Testis (tissue), 5 donors: ENCODE measurements at places on chromosomes 1 and 21. TPM values are rescaled to one million over a fixed set of nuclear protein-coding genes. Genes with fewer than 3 reads are reported as not detected.

Gene LRRC38
- total RNA-seq: 1.6 TPM

Gene SH2D5
- total RNA-seq: 5.8 TPM

Gene CLCNKB
- 3.7 TPM for total RNA-seq

DNA sequence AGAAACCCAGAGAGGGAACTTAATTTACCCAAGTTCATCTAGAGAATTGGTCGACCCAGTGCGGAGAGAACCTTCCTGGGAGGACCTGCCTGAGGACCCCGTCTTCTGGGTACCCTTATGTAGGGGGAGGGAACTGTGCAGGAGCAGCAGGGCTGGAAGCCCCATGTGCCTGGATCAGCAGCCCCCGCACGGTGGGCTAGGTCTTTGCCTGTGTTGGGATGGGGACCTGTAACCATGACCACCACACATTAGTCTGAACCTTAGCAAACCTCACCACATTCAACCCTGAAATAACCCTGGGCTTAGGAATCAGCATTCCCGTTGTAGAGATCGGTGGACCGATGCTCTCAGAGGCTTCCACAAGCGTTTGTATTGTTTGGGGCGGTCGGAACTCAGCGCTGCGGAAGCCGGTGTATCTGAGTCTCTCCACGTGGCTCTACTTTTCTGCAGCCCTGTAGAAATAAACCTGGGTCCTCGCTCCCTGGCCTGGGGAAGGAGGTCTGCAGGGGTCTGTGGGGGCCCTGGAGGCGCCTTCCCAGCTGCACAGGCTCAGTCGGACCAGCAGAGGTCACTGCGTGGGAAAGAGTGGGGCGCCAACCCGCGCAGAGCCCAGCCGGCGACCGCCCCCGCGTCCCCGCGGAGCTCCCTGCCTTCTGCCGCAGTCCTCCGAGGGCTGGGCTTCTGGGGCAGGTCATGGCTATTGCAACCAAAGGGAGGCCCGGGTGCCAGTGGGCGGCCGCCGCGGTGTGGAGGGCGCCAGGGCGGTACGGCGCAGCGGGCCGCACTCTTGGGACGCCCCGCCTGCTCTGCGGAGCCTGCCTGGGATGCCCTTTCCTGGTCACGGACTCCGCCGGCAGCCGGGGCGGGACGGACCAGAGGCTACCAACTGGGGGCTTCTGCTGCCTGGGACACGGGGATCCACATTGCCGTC lies 36.2 kb upstream of the KCNA10 start:
- no peaks in the 10 kb centered on the region for H3K36me3 ChIP-seq
- DNase-seq: peak; percentile 65

DNA sequence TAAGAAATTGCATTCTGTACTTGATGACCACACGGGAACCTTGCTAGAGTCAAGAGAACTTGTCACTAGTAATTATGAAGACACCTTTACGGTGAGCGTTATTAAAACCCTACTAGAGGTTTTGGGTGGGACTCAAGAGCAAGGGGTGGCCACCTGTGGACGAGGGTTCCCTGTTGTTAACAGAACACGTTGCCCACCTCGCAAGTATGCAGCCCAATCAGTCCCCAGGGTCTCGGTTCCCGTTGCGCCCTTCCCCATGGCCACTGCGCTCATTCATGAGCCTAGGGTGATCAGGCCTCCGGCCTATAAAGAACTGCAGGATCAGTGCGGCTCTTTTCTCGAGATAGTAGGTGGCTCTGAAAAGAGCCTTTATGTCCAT lies 30.2 kb upstream of the RNF187 start:
- H3K27ac ChIP-seq: peak overlapping the region; percentile 87
- peaks cover 12% of the 10 kb centered on the region for H3K4me1 ChIP-seq

Gene KIF1B
- total RNA-seq: 119 TPM

DNA sequence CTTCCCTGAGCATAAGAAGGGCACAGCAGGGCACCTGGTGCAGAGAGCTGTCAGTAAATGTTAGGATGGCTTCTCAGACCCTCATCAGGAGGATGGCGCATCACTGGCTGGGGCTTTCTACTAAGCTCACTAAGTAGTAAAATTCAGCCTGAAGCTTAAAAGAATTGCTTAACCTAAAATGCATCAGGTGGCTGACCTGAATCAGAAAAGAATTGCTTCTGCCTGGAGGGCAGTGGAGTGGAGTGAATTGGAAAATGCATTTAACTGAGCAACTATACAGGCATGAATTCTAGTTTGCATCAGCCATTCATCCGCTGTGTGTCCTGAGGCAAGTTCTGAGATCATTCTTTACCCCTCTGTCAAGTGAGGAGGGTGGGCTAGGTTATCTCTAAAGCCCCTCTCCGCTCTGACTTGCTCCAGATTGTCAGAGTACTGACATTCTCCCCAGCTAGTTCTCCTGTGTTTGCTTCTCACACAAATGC lies 142.0 kb upstream of the CD34 start:
- H3K4me1 ChIP-seq: peaks cover 6% of the 10 kb centered on the region
- H3K27ac ChIP-seq: no peak overlapping the region
- no peak overlapping the region for H3K4me3 ChIP-seq
- DNase-seq: no peak

Gene MANEAL
- 11.0 TPM for total RNA-seq

DNA sequence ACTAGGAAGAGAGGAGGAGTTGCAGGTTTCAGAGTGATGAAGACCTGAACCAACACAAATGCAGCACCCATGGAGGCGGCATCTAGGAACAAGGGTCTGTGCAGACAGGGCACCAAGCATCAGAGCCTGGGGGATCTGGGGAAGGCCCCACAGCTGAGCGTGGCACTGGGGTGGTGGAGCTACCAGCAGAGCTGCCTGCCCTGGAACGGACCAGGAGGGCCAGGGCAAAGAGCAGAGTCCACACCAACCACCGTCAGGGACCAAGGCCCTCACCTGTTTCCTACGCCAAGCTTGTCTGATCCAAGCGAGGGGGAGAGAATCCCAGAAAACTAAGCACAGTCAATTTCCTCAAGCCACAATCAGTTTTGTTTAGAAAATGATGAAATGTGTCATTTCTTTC lies 79.0 kb upstream of the SYT6 start:
- no peaks in the 10 kb centered on the region for H3K27me3 ChIP-seq
- H3K4me1 ChIP-seq: no peaks in the 10 kb centered on the region
- DNase-seq: no peak
- H3K27ac ChIP-seq: no peak overlapping the region
- H3K4me3 ChIP-seq: no peak overlapping the region

Gene TMEM54
- 18.7 TPM for total RNA-seq

- H3K4me1 ChIP-seq: no peaks in the 10 kb centered on the region
- no peak overlapping the region for H3K27ac ChIP-seq
- H3K4me3 ChIP-seq: no peak overlapping the region
- H3K27me3 ChIP-seq: no peaks in the 10 kb centered on the region
- H3K36me3 ChIP-seq: no peaks in the 10 kb centered on the region
These were observed 31.1 kb upstream of the RGS8 start for GRCh38 chr1:182715531-182715930.

- no peak for DNase-seq
- H3K27ac ChIP-seq: no peak overlapping the region
- H3K27me3 ChIP-seq: no peaks in the 10 kb centered on the region
- no peaks in the 10 kb centered on the region for H3K4me1 ChIP-seq
- H3K4me3 ChIP-seq: no peak overlapping the region
- H3K36me3 ChIP-seq: no peaks in the 10 kb centered on the region
These were observed 189.5 kb downstream of the PLA2G4A start for GRCh38 chr1:187018291-187018690.

- H3K4me3 ChIP-seq: no peak overlapping the region
- H3K27me3 ChIP-seq: no peaks in the 10 kb centered on the region
These were observed 71.4 kb upstream of the PAPPA2 start for GRCh38 chr1:176391621-176392020.

GRCh38 chr1:89598450-89599331 lies 34.2 kb upstream of the LRRC8C start:
- H3K36me3 ChIP-seq: no peaks in the 10 kb centered on the region
- no peaks in the 10 kb centered on the region for H3K27me3 ChIP-seq
- H3K4me3 ChIP-seq: no peak overlapping the region
- no peak overlapping the region for H3K27ac ChIP-seq
- no peak for DNase-seq

- no peak overlapping the region for H3K27ac ChIP-seq
- H3K4me1 ChIP-seq: no peaks in the 10 kb centered on the region
These were observed 58.0 kb downstream of the ADSS2 start for GRCh38 chr1:244393604-244394176.

DNA sequence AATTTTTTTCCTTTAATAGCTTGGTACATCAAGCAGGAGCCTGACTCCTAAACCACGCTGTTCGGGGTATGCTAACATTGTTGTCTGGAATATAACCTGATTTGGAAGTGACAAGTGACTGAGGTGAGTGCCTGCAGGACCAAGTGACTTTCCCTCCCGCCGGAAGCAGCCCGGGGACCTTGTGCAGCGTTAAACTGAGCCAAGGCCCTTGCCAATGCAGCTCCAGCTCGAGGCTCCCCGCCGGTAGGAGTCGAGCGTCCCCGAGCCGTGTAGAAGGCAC lies 716 bp upstream of the MTARC1 start:
- peaks cover 8% of the 10 kb centered on the region for H3K4me1 ChIP-seq
- no peak overlapping the region for H3K27ac ChIP-seq
- H3K36me3 ChIP-seq: no peaks in the 10 kb centered on the region
- H3K27me3 ChIP-seq: no peaks in the 10 kb centered on the region
- peak overlapping the region; percentile 57 for H3K4me3 ChIP-seq

- no peaks in the 10 kb centered on the region for H3K36me3 ChIP-seq
- no peak for DNase-seq
- no peaks in the 10 kb centered on the region for H3K27me3 ChIP-seq
- no peak overlapping the region for H3K4me3 ChIP-seq
These were observed 39.4 kb upstream of the NGF start for GRCh38 chr1:115377411-115377810.

DNA sequence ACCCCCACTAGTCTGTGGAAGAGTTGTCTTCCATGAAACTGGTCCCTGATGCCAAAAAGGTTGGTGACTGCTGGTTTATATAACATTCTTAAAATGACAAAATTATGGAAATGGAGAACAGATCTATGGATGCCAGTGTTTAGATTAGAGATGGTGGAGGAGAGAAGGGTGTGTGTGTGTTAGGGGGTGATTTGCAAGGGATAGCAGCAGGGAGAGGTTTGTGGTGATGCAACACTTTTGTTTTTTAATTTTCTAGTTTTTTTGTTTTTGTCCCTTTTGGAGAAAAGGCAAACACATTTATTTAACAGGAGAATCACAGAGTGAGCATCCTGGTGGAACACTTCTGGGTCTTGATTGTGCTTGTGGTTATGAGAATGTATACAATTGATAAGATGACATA lies 143.8 kb downstream of the RPS6KC1 start:
- H3K36me3 ChIP-seq: no peaks in the 10 kb centered on the region
- no peaks in the 10 kb centered on the region for H3K4me1 ChIP-seq
- H3K27ac ChIP-seq: no peak overlapping the region
- H3K27me3 ChIP-seq: no peaks in the 10 kb centered on the region
- no peak for DNase-seq
- H3K4me3 ChIP-seq: no peak overlapping the region

GRCh38 chr1:205922314-205922713 lies 20.9 kb downstream of the SLC26A9 start:
- DNase-seq: no peak
- peaks cover 7% of the 10 kb centered on the region for H3K4me1 ChIP-seq
- H3K36me3 ChIP-seq: no peaks in the 10 kb centered on the region
- no peak overlapping the region for H3K27ac ChIP-seq
- no peak overlapping the region for H3K4me3 ChIP-seq

DNA sequence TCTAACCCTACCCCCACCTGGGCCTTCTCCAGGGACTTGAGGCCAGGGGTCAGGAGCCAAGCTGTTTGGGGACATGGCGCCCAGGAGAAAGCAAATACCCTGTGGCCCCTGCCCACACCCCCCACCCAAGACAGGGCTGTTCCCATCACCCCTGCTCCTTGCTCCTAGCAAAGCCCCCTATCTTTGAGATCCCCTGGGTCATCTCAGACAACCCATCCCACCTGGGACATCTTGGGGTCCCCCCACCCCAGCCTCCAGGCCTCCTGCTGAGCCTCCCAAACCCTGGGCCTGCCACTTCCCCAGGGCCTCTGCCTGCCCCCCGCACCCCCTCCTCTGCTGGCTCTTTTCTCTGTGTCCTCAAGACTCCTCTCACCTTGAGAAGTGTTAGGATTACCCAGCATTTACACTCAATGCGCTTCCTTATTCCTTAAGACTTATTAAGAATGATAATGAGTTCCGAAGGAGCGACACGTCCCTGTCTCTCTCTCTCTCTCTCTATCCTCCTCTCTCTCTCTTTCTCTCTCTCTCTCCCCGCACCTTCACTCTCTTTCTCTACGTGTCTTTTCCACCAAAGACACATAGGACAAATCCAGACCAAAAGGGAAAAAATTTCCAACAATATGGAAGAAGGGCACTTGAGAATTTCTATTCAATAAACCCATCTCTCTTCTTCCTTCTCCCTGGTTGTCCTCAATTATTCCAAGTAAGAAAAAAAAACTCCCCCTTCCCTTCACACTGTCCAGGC lies 7.2 kb downstream of the CASZ1 start:
- H3K4me1 ChIP-seq: peaks cover 5% of the 10 kb centered on the region
- no peak overlapping the region for H3K4me3 ChIP-seq
- DNase-seq: no peak
- H3K36me3 ChIP-seq: no peaks in the 10 kb centered on the region
- H3K27ac ChIP-seq: no peak overlapping the region

DNA sequence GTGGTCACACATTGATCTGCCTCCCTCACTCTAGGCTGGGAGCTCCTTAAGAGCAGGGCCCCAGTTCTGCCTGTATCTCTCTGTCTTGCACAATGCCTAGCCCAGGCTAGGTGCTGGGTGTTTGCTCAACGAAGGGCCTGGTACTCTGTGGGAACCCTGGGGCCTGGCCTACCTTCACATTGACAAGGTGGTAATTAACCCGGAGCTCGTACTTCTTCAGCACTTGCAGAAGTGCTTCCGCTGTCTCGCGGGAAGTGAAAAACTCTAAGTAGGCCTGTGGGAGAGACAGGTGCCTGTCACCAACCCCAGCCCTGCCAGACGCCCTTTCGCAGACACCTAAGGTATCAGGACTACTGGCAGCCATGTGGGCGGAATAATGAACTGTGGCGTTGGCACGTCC lies 13.7 kb downstream of the MTHFR start:
- peaks cover 50% of the 10 kb centered on the region for H3K4me1 ChIP-seq
- peak overlapping the region; percentile 96 for H3K27ac ChIP-seq
- DNase-seq: no peak

- no peaks in the 10 kb centered on the region for H3K4me1 ChIP-seq
- H3K36me3 ChIP-seq: no peaks in the 10 kb centered on the region
- DNase-seq: no peak
These were observed 24.1 kb downstream of the FAM163A start for GRCh38 chr1:179767177-179767581.

GRCh38 chr1:9044236-9044635 lies 18.0 kb upstream of the SLC2A7 start:
- no peaks in the 10 kb centered on the region for H3K4me1 ChIP-seq
- H3K27me3 ChIP-seq: no peaks in the 10 kb centered on the region
- no peak overlapping the region for H3K4me3 ChIP-seq
- no peak overlapping the region for H3K27ac ChIP-seq

DNA sequence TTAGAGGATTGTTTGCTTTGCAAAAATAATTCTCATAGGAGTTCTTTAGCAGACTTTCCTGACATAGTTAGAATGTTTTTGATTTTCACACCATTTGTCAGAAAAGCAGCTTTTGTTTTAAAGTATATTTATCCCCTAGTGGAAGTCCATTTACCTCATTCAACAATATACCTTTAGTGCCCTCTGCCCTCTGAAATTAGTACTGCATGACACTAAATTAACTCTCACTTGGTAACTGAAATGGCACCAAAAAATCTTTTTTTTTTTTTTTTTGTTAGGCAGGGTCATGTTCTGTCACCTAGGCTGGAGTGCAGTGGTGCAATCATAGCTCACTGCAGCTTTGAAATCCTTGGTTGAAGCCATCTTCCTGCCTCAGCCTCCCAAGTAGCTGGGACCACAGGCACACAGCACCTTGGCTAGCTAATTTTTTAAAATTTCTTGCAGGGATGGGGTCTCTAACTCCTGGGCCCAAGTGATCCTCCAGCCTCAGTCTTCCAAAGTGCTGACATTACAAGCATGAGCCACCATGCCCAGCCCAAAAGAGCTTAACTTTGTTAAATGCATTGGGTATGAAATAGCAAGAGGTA lies 13.6 kb downstream of the LRRC42 start:
- no peak overlapping the region for H3K27ac ChIP-seq
- H3K4me3 ChIP-seq: no peak overlapping the region
- H3K27me3 ChIP-seq: no peaks in the 10 kb centered on the region
- no peak for DNase-seq
